Stimulated activated CD8-positive, alpha-beta memory T cell treated with anti-CD3 and anti-CD28 coated beads, Interleukin-4, amount 100 ng/mL, for 4 hours (primary cell): ENCODE measurements at places on chromosomes 5 and 9.

GRCh38 chr5:159657771-159658170 is 258.5 kb upstream of the ADRA1B start:
- no peak for DNase-seq

GRCh38 chr5:73369278-73369677 is 79.3 kb downstream of the FOXD1 start:
- DNase-seq, result no peak

DNA sequence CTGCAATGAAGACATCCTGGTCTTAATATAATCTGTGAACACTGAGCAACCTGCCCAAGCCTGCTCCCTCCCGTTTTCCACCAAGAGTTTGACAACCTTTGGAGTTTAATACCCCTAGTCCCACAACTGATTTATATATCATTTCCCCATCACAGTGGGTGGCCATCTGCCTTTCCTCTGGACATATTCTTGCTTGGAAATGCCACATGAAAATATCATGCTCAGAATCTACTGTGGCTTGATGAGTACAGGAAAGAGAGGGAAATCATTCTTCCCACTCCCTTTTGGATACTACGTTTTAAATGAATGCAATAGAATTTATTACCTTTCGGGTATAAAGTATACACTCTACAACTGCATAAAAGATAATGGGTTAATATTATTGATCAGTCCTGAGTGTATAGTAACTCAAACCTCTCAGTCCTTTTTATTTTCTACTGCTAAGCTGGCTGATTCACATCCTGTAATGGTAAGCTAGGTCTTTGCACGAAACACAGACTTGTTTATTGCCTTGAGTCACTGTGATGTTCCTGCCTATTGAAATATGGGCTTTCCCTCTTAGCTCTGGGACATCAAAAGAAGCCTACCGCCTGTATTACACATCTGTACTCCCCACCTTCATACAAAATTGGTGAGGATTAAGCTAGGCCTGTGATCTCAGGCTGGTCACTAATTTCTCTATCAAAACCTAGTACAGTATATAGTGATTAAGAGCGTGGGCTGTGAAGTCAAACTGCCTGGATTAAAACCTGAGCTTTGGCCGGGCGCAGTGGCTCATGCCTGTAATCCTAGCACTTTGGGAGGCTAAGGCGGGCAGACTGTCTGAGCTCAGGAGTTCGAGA is 67.6 kb upstream of the NR5A1 start:
- no peak for DNase-seq

DNA sequence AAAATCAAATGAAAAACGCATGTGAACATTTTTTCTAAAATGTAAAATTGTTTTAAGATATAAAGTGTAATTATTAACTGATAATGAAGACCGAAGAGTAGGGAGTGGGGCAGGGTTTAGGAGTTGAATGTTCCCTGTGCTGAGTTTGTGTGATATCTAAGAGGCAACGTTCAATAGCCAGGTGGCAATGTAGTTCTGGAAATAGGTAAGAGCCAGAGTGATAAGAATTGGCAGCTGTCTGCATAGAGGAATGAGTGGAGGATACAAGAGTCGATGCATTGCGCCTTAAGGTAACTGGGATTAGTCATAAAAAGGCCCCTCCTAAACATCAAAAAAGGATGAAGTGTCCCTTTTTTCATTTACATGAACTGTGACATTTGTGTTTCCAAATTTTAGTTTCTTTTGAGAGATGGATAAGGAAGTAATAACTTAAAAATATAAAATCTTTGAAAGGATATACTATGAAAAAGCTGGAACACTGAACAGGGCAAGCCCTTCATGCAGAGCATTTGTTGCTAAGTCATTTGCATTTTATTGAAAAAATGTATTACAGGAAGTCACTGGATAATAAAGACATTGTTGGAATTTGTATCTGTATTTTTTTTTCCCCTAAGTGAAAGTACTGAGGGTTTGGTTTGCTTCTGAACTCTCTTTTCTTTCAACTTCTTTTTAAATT is 659.3 kb downstream of the ACTL7B start:
- no peak for DNase-seq

DNA sequence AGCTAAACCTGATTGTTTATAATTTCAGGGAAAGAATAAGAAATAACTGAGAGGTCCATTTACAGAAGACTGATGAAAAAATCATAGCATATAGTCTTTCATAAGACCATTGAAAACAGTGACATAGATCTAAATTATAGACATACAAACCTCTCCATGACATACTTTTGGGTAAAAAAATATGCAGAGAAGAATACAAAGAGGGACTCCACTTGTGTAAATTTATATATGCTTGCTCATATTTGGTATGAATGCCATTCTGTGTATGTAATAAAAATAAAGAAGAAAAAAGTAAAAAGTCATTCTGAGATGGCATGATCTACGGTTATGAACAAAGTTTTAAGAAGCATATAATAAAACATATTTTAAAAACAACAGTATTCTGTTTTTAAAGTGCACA is 310.7 kb downstream of the ASTN2 start:
- DNase-seq, result no peak

GRCh38 chr5:173123416-173123815 is 20.9 kb upstream of the BNIP1 start:
- no peak for DNase-seq

DNA sequence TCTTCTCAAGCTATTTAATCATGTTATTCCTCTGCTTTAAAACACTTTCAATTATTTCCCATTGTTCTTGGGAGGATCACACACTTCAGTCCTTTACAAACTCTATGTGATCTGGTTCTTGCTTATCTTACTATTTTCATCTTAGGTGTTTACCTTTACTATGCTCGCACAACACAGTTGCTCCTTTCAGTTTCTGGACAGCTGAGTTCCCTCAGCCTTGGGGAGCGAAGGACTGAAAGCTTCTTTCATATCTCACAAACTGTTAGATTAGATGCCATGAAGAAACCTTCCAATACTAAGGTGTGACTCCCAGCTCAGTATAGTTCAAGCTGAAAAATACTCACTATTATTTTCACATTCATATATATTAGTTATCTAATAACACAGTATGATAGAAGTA is 117.9 kb downstream of the CDC42SE2 start:
- DNase-seq, result no peak

DNA sequence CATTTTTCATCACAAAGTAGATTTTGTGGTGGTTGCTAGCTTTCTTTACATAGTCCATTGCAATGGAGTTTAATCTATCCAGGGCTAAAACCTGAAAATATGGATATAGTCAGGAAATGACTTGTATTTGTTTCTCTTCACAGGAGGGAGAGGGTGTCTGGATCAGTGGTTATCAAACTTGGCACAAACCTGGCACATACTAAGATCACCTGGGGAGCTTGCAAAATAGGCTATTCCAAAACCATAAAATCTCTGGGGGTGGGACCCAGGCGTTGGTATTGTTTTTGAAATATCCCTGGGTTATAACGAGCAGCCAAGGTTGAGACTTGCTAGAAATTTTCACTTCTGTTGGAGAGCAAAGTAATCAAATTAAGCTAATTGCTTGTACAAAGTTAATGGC is 179.9 kb downstream of the PCSK1 start:
- no peak for DNase-seq

GRCh38 chr5:17317473-17317872 is 100.0 kb downstream of the BASP1 start:
- no peak for DNase-seq

- DNase-seq, result no peak
Observed at GRCh38 chr9:89497257-89497963, 503 bp downstream of the SEMA4D start.

DNA sequence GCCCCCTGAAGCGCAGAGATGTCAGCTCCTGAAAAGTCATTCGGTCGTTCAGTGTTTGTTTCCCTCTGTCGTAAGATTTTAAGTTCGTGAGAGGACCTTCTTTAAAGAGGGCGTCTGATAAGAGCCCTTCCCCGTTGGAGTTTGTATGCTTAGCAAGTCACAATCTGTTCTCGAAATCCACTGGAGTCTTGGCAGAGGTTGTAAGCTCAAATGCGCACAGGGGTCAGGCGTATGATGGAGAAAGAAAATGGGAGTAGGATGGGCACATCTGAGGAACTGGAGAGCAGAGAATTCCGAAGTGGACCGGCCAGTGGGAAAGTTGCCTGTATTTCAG is 710 bp downstream of the HSD17B4 start:
- no peak for DNase-seq

DNA sequence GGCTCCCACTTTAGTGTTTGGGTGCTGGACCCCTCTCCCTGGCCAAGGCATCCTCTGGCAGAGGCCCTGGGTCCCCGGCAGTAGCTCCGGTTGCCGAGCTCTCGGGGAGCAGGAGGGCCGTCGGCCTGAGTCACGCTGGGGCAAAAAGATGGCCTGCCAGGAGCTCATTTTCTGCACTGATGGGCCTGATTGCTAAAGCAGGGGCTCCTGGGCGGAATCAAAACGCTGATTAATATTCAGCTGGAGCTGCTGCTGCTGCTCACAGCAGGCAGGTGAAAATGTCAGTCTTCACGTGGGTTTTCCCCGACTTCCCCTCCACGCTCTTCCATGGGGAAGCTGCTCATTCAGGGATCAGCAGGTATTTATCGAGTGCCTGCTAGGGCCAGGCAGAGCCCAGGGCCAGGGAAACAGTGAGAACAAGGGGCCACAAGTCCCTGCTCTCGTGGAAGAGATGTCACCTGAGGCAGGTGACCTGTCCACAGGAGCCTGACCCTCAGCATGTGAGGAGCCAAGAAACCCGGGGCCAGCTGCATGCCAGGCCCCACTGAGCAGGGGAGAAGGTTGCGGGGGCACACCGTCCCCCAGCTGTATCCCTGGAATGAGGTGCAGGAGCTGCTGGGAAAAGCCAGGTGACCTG is 22.1 kb downstream of the LAMC3 start:
- no peak for DNase-seq

DNA sequence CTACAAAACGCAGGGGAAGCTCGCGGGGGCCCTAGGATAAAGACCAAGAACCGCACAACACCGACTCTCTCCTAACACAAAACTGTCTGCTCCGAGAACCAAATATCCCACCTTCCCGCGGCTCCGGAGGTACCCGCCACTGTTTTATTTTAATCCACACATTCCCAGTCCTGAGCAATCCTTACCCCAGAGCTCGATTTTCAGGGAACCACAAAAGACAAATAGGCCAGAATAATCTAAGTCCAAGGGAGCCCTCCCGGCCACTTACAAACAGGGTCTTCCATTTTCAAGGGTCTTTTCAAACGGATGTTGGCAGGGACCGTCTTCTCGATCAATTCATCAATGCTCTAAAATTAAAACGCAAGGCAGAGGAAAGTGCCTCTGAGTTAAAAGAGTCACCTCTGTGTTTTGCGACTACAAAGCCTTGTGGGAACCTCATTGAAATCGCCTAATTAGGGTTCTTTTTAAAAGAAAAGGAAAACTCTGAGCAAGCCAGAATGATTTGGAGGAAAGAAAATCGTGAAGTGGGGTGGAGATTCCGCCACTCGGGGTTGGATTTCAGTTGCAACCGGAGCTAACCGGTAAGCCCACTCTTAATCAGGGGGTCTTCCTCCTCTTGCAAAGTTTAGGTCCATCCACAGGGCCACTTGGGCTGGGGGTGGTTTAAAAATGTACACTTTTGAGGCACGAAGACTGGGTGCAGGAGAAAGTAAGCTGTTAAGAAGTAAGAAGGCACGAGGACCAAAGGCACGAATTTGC is 1.0 kb downstream of the GLDC start:
- no peak for DNase-seq

- no peak for DNase-seq
Observed at GRCh38 chr9:86481466-86481865, 127.3 kb upstream of the TUT7 start.

DNA sequence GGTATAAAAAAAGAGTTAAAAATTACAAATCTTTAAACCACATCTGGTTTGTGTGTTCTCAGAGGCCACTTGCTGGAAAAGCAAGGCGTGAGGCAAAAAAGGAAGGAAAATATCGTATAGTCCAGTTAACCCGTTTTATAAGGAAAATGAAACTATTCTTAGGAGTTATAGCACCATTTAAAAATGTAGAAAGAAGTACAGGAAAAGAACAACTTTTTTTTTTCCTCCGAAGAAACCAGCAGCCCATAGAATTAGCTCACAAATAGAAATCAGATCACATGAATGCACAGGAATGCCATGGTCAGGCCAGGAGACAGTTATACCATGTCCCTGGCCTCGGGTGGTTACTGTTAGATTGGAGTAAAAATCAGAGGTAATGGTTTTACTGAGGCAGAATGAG is 241.6 kb downstream of the FBXL7 start:
- no peak for DNase-seq

DNA sequence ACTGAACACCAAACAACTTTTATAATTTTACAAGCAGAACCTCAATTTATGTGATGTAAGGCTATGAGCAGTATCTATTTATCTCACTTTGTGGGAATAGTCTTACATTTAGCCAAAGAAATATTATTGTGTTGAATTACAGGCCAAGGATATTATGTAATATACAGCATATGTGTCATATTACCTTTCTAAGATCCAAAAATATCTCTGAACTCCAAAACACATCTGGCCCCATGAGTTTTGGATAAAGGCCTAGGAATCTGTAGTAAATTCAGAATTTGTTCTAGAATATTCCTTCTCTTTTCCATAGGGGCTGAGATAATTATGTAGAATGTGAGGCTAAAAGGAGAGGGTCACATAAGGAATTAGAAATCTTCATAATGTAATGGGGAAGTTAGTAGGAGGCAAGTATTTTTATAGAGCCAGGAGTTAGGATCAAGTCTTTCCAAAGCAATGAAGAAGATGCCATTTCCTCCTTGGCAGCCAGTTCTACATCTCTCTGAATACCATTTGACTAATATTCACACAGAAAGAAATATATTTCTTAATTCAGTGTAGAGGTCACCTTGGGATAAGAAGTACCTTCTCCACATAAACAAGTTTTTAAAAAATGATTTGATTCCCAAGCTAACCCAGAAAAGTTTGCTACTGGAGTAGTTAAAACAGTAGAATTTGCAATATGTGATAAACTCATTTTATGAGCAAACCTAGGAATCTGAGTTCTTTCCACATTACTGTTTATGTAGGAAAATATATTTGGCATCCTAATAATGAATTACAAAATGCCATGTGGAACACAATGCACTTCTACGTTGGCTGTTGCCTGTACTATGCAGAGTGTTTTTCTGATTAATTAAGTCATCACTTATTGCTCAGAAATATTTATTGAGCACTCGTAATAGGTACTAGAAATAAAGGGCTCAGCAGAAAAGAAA is 20.3 kb upstream of the GRAMD2B start:
- no peak for DNase-seq

- no peak for DNase-seq
Observed at GRCh38 chr5:113084402-113085083, 107.9 kb downstream of the DCP2 start.

- no peak for DNase-seq
Observed at GRCh38 chr9:118567861-118568260, 801.4 kb downstream of the BRINP1 start.

DNA sequence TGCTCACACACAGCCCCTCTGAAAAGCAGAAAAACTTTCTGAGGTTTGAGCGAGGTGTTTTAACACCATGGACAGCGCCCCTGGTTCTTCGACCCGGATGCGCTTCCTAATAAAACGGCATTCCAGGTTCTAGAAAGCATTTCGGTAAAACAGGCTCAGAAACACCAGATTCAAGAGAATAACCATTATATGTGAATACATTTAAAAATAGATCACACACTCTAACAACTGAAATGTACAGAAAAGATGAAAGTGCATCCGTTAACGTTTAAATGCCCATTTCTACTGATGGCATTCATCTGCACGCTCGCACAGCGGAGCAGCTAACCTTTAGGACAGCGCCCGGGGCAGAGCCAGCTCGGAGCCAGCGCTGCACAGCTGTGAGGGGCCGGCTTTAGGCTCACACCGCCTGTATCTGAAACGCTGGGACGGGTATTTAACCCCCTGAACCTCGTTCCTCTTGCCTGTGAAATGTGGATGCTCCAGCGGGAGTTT is 26.3 kb upstream of the TENT4A start:
- no peak for DNase-seq

GRCh38 chr9:108161503-108161902 is 671.9 kb upstream of the KLF4 start:
- DNase-seq, result no peak
